ENCODE measurements at places on chromosomes 13 and 19. TPM values are rescaled to one million over a fixed set of nuclear protein-coding genes. Genes with fewer than 3 reads are reported as not detected.

The MISP3 gene
- polyA plus RNA-seq, result 12.3 TPM

The SHANK1 gene
- 3.2 TPM for polyA plus RNA-seq

The SERPINE3 gene
- 0.66 TPM for polyA plus RNA-seq

The CATSPERD gene
- polyA plus RNA-seq, result not detected

The PHLDB3 gene
- 33.8 TPM for polyA plus RNA-seq

The OR7D2 gene
- 0.03 TPM for polyA plus RNA-seq

The F10 gene
- polyA plus RNA-seq, result 125 TPM

The THSD8 gene
- polyA plus RNA-seq, result 3.8 TPM

The CYP4F22 gene
- 0.04 TPM for polyA plus RNA-seq

The ZNF382 gene
- 5.4 TPM for polyA plus RNA-seq

Data from large intestine (tissue), 12 donors.